ENCODE measurements at places on chromosomes 3 and 15.

GRCh38 chr3:65928110-65928509 is 110.6 kb downstream of the MAGI1 start:
- DNase-seq: no peak

DNA sequence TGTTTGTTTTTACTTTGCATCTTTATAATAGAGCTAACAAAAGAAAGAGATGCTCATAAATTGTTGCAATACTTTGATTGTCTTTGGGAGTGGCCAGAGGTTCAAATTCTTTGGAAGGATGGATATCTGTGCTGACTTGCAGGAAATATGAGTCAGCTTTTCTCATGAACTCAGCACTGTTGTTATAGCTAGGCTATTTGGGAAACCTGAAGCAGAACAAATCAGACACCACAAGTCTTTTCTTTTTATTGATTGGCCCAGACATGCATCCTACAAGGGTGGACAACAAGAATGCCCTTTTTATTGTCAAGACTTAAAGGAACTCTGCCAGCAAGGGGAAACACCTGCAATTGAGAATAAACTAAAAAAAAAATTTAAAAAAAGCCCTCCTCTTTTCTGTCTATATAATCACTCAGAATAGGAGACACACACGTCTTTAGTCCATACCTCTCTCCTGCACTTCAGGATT is 4.6 kb upstream of the DENND4A start:
- no peak for DNase-seq

- no peak for DNase-seq
Measured at GRCh38 chr3:12869035-12869621, 27.8 kb upstream of the RPL32 start.

GRCh38 chr3:113231827-113232253 is 20.5 kb downstream of the BOC start:
- DNase-seq: no peak

- DNase-seq: peak; percentile 47
Measured at GRCh38 chr3:69540706-69541581, 155.1 kb upstream of the FRMD4B start.

GRCh38 chr15:31280046-31280830 is 46.4 kb upstream of the KLF13 start:
- peak; percentile 100 for DNase-seq

DNA sequence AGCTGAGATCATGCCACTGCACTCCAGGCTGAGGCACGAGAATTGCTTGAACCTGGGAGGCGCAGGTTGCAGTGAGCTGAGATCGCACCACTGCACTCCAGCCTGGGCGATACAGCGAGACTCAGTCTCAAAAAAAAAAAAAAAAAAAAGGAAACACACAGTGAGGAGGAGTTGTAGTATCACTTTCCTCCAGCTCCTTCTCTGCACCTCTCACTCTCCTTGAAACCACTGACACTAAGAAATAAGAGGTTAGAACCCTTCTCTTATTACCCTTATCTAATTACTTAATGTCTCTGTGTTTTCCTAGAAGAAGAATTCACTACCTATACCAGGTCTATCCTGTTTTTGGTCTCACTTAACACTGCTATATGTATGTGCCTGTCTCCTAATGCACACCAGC is 31.7 kb downstream of the RAB27A start:
- no peak for DNase-seq

- no peak for DNase-seq
Measured at GRCh38 chr15:78943692-78944091, 1.2 kb downstream of the CTSH start.

- no peak for DNase-seq
Measured at GRCh38 chr3:149511040-149511626, 36.6 kb downstream of the TM4SF4 start.

DNA sequence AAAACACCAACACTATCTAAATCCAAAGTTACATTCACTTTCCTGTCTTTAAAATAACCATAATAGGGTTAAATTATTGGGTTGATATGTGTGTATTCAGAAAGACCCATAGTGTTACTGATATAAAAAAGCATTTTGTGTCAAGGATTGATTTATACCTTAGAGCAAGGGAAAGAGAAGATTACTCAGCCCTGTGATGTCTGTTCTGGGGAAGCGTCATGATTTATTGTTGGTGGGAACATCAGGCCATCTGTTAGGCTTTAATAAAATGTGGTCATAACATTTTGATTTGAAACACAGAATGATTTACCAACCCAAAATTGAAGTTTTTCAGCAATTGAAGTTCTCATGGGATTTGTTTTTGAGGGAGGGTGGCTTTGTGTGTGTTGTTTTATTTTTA is 33.2 kb downstream of the SIDT1 start:
- DNase-seq: no peak

GRCh38 chr15:70259640-70260508 is 162.2 kb upstream of the TLE3 start:
- no peak for DNase-seq

- DNase-seq: no peak
Measured at GRCh38 chr15:39242345-39242744, 338.5 kb upstream of the THBS1 start.

DNA sequence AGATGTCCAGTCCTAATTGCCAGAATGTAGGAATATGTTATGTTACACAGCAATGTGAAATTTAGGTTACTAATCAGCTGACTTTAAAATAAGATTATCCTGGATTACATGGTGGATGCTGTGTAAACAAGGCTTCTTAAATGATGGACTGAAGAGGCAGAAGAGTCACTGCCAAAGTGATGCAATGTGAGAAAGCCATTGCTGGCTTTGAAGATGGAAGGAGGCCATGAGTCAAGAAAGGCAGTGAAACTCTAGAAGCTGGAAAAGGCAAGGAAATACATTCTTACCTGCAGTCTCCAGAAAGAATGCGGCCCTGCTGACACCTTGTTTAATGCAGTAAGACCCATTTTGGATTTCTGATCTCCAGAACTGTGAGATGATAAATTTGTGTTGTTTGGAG is 179.1 kb upstream of the ZPLD1 start:
- DNase-seq: no peak

DNA sequence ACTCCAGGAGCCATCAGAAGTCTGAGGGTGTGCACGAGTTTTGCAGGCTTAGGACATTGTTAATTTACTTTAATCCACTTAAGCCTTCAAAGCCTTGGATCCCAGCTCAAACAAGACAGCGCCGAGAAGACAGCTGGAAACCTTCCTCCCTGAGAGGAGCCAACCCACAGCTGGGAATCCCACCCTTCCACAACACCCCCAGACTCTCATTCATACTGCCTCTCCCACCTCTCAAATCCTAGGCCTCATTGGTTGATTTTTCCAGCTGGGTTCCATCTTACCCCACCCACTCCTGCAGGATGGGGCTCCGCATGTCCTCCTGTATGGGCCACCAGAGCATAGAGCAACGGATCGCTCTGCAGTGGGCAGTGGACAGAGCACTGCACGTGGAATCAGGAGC is 80.4 kb downstream of the SEMA5B start:
- DNase-seq: peak; percentile 91

DNA sequence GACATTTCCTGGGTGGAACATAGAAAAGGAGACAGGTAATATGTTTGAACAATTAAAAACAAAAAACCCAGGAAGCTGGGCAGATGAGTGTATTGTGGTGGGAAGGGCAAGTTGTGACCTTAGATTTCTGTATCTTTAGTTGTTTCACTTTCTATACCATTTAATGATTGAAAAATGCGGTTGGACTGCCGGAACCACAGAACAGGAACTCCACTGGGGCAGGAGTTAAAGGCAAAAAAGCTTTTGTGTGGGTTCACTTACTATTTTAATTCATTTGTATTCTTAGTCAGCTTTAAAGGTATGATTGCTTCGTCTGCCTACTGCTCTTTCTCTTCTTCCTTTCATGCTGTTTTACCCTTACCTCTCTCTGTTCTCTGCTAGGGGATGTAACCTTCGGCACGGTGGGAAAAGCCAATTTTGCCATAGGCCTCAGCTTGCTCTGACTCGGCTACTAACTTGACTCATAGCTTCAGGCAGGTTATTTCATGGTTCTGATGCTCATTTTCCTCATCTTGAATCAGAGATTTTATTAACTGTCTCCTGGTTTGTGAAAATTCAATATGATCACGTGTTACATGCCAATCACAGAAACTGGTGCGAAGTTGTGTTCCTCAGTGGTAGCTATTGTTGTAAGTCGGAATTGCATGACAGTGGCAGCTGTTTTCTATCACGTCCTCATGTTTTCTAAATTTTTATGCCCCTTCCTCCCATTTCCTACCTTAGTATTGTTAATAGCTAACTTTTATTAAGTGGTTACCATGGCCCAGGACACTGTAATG is 1.6 kb upstream of the MCTP2 start:
- DNase-seq: no peak

- DNase-seq: no peak
Measured at GRCh38 chr15:35244227-35244626, 159.1 kb upstream of the NANOGP8 start.

DNA sequence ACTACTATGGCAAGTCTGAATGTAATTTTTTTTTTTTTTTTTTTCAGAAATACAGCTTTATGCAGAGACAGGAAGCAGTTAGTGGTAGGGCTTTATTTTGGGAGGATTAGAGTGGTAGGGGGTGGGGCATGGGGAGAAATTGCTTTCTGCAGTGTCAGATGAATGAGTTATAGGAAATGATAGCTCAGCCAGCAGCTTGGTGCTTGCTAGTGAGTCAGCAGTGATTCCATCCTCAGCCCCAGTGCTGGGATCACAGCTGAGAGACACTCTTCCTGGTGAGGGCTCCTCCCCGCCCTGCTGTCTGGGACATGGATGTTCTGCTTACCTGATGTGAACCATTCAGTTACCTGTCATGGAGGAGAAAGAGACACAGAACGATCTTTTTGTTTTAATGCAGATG is 39.6 kb downstream of the SEMA6D start:
- no peak for DNase-seq

- DNase-seq: no peak
Measured at GRCh38 chr15:39411102-39411989, 169.5 kb upstream of the THBS1 start.

DNA sequence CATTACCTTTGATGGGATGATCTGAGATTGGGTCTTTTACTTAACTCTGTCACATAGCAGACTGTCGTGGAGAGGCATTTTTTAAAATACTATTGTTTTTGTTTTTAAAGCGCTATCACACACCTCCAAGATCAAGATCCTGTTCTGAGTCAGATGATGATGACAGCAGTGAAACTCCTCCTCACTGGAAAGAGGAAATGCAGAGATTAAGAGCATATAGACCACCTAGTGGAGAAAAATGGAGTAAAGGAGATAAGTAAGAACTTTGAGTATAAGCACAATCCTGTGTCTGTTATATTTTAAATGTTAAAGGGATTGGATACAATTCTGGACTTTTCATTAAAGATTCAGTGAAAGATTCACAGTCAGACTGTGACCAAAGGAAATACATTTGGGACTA is 18.4 kb upstream of the ZBTB47 start:
- DNase-seq: no peak

DNA sequence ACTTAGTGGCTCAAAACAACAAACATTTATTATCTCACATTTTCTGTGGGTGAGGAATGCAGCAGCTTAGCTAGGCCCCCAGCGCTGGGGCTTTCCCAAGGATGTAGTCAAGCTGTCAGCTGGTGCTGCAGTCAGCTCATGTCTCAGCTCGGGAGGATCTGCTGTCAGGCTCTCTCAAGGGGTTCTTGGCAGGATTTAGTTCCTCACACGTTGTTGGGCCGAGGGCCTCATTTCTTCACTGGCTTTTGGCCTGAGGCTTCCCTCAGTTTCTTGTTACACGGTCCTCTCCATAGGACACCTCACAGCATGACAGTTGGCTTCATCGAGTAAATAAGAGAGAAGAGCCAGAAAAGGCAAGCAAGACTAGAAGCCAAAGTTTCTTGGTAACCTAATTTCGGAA is 13.7 kb upstream of the U2SURP start:
- DNase-seq: peak; percentile 60

GRCh38 chr15:56523521-56523920 is 58.6 kb upstream of the MNS1 start:
- no peak for DNase-seq

DNA sequence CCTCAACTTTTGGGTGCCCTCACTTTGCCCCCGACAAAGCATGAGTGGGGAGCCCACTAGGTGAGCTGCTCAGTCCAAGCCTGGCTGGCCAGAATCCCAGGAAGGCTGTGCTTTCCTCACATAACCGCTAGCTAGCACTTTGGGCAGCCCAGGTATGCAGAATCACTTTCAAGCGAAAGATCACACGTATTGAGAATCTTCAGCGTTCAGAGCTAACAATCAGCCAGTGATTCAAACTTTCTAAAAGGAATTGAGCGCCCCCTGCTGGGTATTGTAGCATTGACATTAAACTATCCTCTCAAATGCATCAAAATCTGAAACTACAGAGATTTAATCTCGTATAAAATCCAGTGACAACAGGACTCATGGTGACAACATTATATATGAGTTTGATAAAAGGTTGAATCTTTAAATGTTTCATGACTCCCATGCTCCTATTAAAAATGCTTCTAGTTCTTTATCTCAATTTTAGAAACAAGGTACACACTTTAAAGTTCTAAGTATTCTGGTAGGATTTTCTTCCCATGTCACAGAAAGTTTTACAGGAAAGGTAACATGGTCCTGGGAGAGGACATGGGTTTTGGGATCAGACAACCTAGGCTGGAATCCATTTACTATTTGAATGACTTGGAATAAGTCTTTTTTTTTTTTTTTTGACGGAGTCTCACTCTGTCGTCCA is 11.8 kb downstream of the ANAPC13 start:
- DNase-seq: peak; percentile 58

GRCh38 chr15:70375586-70375985 is 277.9 kb upstream of the TLE3 start:
- DNase-seq: no peak

DNA sequence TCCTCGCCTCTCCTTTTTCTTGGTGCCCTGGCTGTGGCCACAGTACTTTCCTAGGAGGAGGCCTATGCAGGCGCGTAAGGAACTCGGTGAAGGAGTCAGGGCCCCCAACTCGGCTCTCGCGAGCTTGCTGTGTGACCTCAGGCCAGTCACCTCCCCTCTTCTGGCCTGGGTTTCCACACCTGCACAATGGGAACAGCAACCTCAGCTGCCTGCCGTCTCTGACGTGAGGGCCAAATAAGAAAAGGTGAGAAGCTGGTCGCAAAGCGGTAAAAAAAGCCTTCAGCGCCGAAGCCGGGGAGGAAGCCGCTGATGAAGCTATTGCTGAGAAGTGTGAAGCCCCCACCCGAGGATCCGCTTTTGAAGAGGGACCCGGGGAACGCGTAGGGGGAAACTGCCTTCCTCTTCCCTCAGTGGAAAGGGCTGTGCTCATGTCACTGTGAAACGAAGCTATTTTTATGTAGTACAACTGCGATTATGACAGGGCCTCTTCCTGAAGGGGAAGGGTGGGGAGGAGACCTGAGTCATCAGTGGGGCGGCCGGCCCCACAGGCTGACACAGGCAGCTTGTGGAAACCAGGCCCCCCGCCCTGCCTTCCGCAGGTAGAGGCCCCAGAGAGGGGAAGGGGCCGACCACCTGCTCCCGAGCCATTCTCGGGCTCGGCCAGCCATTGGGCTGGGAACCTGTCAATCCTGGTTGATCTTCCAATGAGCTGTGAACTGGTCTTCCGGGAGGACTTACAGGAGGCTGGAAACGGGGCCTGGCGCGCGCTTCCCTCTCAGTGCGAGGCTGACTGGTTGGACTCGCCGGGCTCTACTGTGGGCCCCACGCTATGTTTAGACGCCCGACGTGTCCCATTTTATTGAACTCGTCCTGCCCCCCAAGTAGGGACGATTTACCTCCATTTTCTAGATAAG is 18.0 kb upstream of the ANKDD1A start:
- DNase-seq: no peak

GRCh38 chr15:71440489-71441110 is 325.3 kb downstream of the THSD4 start:
- peak; percentile 39 for DNase-seq
